ELF-1 (cell line): ENCODE measurements at places on chromosomes 2 and 18.

DNA sequence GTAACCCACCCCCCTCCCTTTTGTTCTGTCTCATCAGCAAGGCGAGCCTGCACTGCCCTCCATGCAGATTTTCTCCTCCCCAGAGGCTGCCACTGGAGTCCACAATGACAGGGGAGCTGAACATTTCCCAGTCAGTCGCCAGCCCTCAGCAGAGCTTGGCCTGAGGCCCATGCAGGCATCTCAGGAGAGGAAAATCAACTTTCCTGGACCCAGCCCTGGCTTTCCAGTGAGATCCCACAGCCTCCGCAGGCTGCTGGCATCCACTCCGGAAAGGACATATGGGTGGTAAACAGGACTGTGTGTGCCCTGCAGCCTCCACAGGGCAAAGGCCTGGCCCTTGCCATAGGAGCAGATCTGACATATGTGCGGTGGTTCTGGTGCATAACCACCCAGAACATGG is 253.8 kb downstream of the TNS1 start:
- peak; percentile 42 for DNase-seq

GRCh38 chr2:223959688-223960087 is 2.4 kb downstream of the MRPL44 start:
- no peak for DNase-seq

GRCh38 chr2:2842466-2842865 is 511.4 kb upstream of the MYT1L start:
- DNase-seq = no peak

- no peak for DNase-seq
Measured at GRCh38 chr2:29606104-29607037, 315.0 kb downstream of the ALK start.

- DNase-seq = no peak
Measured at GRCh38 chr18:76989647-76990190, 142.9 kb downstream of the MBP start.

DNA sequence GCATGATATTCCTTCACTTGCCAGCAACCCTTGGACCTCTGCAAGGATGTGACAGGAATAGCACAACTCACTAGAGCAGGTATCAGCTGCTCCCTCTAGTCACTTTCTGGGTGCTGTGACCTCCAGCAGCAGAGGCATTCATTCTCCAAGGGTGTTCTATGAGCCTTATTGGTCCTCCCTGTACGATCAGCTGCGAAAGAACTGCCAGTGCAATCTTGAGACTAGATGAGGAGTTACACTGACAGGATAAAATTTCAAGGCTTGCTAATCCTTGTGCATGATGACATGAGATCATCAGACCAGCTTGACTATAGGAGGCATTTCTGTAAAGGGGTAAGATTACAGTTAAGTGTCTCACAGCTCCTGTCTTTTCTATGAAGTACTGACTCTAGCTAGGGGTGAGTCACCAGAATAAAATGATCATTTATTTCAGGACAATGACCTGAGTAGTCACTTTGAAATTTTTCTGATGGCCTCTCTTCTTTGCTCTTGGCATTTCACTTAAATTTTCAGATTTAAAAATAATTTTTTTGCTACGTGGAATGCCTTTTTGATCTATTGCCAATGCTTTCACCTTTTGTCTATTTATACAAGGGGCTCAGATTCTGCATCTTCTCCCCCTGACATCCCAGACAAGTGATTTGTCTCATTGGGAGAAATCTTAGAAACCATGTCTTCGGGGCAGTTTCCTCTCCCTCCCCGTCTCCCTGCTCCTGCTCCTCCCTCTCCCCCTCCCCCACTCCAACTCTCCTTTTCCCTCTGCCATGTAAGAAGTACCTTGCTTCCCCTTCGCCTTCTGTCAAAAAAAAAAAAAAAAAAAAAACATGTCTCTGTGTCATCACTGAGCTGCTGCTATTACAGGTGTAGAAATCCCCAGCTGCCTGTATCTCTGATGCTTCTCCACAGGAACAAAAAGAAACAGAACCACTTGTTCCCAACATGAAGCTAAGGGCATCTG is 49.2 kb upstream of the FRZB start:
- DNase-seq = no peak

DNA sequence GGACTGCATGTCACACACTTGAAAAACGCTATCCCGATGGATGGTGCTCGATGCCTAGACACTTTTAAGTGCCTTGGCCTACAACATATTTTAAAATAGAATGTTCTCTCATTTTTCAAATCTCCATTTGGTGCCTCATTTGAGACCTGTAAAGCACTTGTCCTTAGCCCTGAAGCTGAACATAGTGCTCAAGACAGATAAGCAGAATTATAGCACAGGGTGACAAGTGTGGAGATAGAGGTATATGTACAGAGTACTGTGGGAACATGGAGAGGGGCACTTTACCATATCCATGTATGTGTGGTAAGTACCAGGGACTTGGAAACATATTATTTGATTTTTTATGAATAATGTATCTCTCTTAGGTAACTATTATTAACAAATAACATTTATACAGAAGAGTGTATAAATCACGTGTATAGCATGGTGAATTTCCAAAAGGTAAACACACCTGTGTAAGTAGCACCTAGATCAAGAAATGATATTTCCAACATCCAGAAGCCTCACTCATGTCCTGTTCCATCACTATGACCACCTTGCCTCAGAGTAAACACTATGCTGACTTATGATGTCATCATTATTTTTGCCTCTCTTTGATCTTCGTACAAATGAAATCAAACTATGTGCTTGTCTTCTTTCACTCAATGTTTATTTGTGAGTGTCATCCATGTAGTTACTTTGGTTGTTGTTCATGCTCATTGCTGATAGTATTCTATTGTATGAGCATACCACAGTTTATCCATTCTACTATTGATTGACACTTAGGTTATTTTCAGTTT is 103.6 kb downstream of the BABAM2 start:
- no peak for DNase-seq

DNA sequence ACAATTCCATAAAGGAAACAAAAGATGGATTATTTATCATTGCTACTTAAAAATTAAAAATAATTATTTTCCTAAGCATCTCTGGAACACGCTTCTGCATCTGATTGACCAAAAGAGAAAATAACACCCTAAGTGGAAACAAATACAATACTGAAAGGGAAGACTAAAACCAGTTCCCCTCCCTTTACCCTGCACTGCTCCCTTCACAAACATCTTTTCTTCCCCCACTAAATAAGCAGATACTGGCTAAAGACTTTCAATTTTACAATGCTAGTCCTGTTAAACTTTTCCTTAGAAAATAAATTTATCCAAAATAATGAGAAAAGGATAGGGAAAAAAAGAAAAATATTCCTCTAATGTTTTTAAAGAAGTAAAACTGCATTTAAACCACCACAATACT is 4.3 kb downstream of the NCKAP1 start:
- DNase-seq = no peak

DNA sequence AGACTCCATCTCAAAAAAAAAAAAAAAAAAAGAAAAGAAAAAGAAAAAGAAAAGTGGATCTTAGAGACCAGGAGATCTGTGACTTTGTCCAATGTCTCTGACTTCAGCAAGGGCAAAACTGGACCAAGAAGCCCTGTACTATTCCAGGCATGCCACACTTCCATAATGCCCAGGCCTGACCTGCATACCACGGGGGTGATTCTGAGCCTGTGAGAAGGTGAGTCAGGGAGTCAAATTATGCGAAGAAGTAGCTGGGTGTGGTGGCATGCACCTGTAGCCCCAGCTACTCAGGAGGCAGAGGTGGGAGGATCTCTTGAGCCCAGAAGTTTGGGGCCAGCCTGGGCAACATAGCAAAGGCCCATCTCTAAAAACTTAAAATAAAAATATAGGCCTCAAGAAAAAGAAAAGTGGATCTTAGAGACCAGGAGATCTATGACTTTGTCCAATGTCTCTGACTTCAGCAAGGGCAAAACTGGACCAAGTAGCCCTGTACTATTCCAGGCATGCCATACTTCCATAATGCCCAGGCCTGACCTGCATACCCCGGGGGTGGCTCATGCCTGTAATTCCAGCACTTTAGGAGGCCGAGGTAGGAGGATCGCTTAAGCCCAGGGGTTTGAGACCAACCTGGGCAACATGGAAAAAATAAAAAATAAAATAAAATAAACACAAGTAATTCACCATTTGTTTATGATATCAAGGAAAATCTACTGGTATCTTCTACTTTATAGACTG is 12.2 kb upstream of the PUM2 start:
- no peak for DNase-seq

DNA sequence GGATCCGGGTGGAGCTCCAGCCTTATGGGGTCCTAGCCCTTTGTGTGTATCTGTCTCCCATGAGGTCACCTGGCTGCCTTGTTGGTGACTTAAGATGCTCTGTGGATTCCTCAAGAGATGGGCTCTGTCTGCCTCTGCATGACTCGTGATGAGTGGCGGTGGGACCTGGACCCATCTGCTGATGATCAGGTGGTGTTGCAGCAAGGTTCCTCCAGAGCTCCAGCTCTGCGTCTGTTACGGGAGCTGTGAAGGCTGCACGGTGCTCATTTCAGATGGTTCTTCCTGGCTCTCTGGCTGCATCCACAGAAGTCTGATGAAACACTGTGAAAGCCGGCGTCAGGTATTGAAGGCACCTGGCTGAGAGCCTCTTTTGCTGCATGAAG is 2.4 kb downstream of the AGAP1 start:
- DNase-seq = no peak
